ENCODE measurements at places on chromosomes 12 and 14.

DNA sequence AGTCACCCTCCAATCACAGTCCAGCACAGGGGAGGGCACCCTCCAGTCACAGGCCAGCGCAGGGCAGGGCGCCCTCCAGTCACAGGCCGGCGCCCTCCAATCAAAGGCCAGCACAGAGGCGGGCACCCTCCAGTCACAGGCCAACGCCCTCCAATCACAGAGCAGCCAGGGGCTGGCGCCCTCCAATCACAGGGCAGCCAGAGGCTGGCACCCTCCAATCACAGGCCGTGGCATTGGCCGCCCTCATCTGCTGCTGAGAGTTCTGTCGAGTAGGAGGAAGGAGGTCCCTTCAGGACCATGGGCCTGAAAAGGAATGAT lies 26.6 kb downstream of the DDX51 start:
- no peak for DNase-seq

DNA sequence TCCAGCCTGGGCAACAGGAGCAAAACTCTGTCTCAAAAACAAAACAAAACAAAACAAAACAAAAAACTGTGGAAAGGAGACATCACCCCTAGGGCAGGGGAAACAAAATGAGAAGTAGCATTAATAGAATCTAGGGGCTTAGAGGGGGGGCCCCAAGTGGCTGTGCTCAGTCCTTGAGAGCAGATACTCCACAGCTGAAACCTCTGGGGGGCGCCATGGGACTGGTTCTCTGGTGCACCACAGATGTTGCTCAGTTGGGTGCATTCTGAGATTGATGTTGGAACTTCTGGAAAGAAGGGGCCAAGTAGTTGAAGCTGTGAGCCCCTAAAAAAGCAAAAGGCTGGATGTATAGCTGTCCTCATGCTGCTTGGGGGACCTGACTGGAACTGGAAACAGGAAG lies 11.8 kb upstream of the SYNE2 start:
- DNase-seq = no peak

GRCh38 chr12:98422812-98423211 lies 92.6 kb upstream of the TMPO start:
- DNase-seq = peak; percentile 52

DNA sequence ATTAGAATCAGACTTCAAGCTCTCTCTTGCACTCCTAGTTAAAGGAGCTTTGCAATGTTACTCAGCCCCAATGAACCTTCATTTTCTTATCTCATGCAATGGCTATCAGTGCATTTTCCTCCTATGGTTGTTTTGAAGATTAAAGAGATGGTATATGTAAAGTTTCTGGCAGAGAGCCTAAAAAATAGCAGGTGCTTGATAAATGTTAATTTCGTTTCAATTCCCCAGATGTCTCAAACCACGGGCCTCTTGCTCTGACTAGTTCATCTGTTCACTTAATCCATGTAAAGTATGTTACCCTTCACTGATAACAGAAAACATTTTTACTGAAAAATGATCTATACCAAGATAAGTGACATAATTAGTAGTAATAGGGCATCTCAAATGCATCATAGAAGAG lies 735.4 kb upstream of the USP15 start:
- no peak for DNase-seq

All from HT-29 (cell line).